Effector memory CD8-positive, alpha-beta T cell (primary cell): ENCODE measurements at places on chromosomes 4 and X.

DNA sequence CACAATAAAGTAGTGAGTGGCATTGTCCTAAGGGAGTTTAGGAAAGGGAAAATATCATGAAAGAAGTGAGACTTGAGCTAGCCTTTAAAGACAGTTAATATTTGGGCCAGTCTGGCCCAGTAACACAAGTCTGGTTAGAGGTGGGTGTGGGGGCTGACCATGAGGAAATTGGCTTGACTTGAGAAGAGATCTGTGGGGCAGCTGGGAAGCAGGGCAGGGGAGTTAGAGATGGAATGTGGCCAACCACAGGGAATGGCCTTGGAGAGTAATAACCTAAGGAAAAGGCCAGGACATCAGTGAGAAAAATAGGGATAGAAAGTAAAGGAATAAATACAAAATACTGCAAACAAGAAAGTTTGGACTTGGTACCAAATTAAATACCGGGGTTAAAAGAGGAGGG, 71.3 kb downstream of the CLCN5 start:
- DNase-seq, result no peak

DNA sequence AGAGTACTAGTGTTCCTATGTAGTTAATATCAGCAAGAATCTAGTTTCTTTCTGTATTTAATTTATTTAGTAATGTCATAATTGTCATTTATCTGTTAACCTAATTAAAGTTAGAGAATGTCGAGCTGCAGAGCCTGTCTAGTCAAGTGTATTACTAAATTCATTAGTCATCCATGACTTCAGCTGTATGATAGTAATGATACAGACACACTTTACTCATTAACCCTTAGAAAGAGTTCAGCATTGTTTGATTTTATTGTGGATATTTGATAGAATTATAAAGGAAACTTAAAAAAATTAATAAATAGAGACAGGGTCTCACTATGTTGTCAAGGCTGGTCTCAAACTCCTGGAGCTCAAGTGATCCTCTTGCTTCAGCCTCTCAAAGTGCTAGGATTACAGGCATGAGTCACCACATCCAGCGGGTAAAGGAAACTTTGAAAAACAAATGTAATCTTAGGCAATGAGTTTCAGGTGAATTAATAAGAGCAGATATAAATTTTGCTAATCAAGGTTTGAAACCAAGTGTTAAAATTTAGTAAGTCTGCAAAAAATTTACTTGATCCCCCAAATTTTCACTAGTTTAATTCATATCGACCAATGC, 110.6 kb downstream of the ANK2 start:
- no peak for DNase-seq

DNA sequence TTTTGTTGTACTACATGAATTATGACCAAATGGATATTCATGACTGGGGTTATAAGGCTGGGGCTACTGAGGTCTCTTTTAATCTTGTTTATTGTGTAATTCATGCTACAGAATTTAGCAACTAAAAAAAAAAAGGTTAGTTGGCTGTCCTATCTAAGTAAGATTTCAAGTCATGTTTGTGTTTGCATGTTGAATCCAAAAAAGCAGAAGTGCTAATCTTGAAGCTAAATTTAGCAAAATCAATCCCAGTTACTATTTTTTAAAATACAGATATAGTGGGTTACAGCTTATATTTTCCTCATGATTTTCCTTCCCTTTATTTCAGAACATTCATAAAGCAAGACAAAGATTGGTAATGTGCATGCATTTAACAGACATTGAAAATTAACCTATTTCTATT, 19.4 kb downstream of the MTMR1 start:
- no peak for DNase-seq

- DNase-seq, result no peak
Measured at GRCh38 chr4:140808256-140808655, 52.1 kb upstream of the TBC1D9 start.

GRCh38 chrX:154096140-154097002, 1.1 kb downstream of the MECP2 start:
- DNase-seq, result peak; percentile 8

- DNase-seq, result no peak
Measured at GRCh38 chrX:19647159-19647558, 131.9 kb upstream of the MAP3K15 start.

- DNase-seq, result no peak
Measured at GRCh38 chr4:56863441-56864139, 42.1 kb upstream of the SPINK2 start.

- no peak for DNase-seq
Measured at GRCh38 chrX:8140986-8141744, 29.9 kb downstream of the VCX2 start.

GRCh38 chr4:179719766-179720450, 2277.7 kb upstream of the AGA start:
- no peak for DNase-seq

DNA sequence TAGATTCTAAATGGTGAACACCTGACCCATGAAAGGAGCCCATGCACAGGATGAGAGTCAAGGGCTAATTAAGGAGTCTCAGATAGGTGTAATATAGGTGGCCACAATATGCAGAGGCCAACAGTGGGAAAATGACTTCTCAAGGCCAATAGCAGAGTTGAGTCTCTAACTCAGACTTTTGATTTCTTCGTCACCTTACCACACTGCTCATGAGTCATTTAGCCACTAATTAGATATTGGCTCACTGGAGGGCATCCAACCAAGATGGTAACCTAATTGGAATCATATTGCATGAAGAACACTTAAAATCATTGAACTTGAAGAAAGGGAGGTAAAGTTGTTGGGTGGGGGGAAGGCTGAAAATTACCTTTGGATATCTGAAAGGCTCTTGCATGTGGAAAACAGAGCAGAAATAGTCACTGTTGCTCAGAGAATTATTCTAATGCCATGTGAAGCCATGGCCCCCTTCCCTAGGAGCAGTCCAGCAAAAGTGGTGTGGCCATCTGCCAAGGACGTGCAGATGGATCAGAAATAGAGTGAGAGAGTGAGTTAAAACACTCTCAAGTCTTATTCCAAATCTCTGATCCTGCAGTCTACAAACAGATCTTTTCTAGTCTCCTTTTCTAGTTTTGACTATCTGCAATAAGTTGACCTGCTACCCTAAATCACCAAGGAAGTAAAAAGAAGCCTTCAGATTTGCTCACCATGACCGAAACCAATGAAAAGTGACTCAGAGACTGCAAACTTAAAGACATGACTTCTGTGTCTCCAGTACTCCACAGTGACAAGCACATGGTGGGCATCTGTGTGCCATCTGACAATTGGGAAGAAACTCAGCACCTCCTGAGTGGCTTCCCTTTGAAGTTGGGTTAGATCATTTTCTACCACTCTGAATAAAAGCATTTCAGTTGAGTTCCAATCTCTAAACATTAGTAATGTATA, 93.9 kb upstream of the C1QTNF7 start:
- DNase-seq, result no peak

DNA sequence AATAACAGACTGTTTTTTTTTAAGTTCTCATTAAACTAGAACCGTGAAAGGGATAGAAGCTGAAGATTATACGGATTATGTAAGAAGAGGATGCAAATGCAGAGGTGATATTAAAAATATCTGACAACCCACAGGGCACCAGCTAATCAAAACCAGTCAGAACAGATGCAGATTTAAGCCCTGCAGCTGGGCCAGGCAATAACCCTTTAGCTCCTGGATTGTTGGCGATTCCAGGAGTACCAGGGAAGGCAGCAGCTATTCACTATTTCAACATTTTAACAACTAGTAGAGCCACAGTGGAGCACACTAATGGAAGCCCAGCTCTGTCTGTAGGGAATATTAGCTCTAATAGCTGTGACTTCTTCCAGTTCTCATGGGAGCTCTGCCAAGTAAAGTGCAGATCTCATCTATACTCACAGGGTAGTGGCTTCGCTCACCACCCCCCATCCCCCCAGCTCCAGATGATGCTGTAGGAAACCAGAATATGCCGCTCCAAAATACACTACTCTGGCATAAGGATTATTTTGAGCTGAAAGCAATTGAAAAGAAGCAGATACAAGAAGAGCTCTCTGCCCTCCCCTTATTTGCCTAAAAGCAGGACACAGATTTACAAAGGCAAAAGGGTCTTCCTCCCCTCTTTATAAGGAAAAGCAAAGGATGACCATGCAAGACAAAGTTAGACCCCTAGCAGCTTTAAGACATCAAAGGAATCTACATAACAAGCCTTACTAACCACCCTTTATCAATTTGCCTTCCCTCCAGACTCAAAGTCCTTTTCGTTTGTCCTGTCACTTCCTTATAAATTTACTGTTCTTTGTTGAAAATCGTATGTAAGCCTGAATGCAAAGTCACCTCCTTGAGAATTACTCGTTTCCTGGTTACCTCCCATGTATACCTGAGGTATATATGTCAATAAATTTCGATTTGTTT, 13.7 kb downstream of the SCD5 start:
- DNase-seq, result no peak

GRCh38 chr4:87220094-87220822, at the start of gene KLHL8:
TSS of gene KLHL8 (minus strand) at chr4:87220618. CDS start at chr4:87195539, 25,079 bp downstream.
- DNase-seq, result peak; percentile 79

DNA sequence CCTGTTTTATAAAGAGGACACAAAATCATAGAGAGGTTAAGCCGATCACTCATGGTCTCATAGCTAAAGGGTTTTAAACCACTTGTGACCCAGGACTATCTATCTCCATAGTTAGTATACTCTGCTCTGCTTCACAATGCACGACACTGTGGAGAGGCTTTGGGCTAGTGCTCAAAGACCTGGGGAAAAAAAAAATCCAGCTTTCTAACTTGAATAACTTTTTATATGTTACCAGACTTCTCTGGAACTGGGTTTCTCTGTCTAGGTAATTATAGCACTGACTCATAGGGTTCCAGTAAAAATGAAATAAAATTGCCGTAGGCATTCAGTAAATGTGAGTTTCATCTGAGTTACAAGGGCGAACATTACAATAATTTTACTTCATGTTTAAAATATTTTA, 273.7 kb upstream of the TECRL start:
- DNase-seq, result no peak

DNA sequence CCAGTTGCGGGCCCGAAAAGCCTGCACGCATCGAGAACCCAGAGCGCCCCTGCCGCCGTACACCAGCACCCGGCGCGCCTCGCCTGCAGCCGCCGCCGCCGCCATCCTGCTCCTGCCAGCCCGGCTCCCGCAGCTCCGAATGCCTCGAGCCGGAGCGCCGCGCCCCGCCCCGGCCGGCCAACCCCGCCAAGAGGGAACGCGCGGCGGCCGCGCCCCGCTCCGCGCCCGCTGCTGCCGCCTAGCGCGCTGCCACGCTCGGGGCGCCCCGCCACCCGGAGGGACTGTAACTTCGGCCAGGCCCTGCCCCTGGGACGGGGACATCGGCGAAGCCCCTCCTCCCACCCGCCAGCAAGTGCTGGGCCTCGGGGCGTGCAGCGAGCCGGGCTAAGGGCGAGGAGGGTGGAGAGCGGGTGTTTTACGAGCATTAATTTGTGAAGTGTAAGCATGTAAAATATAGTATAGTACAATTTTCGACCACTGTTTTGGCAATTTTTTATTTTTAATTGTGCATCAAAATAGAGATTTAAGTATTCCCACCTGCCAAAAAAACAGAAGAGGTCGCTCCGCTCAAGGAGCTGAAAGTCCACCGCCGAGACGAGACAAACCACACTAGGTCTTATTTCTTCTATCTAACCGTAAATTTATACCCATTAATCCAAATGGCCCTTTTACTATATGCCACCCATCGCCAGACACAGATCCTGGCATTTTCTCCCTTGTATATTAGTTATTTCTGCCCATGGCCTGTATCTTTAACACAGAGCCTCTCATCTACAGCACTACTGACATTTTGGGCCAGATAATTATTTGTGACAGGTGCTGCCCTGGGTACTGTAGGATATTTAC, at the start of gene QDPR:
Gene QDPR (minus strand): TSS at position 141 of the 846 bp plus-strand sequence. CDS start 36 bp downstream, at position 105.
- peak; percentile 54 for DNase-seq

GRCh38 chr4:163755013-163755412, 260.5 kb downstream of the TMA16 start:
- DNase-seq, result no peak

DNA sequence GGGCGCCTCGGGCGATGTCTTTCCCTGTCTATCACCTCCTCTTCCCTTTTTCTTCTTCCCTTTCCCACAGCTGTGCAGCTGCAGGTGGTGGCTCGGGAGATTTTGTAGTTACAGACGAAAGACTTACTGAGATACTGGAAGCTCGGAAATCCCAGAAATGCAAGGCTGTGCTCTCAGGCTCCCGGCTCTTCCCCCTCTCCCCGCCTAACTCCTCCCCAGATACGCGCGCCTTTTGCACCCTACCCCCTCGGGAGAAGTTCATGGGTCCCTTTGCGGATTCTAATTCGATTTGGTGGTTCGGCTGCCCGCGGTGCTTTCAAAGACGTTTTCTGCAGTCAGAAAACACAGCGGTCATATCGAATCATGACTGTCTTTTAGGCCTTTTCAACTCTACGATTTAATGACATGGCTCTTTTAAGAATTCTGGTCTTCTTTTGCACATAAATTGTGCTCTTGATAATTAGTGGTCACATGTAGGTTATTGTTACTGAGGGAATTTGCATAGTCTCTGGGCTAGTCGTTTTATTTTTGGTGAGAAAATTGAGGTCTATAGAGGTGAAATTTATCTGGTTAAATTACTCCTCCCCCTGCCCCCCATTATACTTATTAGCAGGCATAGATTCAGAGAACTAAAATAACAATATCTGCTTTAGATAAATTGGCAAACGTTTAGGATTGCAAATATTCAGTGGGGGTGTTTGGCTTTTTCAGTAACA, 1.6 kb downstream of the SEPTIN11 start:
- no peak for DNase-seq

GRCh38 chr4:46993075-46994006, at the start of gene GABRA4:
TSS of gene GABRA4 (minus strand) at chr4:46993581. CDS start at chr4:46993424, 157 bp downstream.
- no peak for DNase-seq

DNA sequence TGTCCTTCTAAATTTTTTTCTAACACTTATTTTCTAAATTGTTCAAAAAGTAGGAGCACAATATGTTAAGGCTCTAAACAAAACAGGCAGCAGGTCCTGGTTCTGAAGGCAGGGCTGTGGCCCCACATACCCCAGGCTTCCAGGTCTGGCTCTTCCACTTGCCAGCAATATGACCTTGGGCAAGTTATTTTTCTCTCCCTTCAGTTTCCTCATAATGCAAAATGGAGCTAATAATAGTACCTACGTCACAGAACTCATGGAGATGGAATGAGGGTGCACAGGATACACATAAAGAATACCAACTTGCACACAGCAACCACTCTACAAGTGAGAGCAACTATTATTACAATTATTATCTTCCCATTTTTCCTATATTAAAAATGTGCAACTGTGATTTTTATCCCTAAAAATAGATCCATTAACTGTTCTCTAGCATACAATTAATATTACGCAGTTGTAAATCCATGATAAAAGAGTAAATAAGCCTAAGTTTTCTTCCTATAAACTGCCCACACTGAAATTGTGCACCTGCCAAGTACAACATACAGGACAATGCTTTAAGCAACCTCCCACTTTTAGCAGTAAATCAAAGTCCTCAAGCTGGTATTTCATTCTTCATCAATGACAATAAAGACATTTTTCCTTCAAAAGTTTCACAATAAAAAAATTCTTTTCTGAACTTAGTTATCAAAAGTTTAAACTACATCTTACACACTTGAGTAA, 27.0 kb downstream of the OTUD4 start:
- DNase-seq, result no peak

DNA sequence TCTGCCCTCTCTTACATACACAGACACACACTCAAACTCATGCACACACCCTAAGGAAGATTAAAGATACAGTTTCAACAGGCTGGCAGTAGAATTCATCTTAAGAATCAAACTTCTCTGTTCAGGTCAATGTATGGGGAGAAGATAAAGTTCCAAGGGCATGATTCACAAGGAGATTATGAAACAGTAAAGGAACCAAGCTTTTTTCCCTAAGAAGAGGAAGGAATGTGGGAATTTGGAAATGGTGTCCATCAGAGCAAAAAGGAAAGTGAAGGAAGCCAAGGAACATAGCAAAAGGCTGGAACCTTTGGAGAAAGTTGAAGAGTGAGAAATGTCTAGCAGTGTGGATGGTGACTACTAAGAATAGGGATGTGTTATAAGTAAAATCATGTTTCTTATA, 191.0 kb upstream of the NPY2R start:
- no peak for DNase-seq
